ENCODE measurements at places on chromosomes 3 and 15.
A peak's percentile ranks its signal among the peaks of the same experiment; 100 is the strongest.

DNA sequence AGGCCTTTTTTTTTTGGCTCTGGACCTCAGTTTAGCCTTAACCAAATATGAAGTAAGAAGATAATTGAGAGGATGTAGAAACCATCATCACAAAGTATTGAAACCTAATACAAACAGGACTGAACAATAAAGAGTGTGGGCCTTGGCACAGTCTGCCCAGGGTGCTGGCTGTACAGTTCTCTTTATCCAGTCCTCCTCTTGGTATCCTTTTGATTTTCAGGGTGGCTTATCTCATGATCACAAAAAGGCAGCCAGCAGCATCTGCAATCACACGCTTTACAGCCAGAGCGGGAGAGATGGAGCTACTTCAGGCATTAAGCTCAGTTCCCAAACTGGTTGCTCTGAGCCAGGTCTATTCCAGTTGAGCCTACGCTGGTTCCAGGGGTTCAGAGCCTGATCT, 239.7 kb downstream of the RPLP1 start:
- no peak for DNase-seq

GRCh38 chr3:55592572-55592971, 105.5 kb upstream of the WNT5A start:
- DNase-seq = no peak

DNA sequence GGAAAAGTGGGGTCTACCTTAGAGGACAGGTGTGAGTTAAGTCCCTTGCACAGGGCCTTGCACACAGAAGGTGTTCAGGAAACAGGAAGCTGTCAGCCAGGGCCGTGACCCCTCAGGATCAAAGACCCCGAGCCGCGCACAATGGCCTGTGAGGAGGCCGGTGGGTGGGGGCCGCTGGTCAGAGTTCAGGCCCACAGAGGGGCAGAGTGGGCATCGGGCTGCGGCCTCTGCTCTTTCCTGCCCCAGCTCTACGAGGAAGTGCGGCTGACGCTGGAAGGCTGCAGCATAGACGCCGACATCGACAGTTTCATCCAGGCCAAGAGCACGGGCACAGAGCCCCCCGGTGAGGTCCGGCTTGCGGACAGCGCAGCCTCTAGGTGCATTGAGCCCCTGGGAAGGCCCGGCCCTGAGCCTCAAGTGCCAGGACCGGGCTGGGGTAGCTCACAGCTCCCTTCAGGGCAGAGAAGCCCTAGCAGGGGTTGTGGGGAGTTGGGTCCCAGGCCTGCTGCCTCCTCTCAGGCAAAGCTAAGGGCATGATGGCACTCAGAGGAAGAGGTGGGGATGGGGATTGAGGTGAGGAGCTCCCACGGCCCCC, 37.2 kb downstream of the PSTPIP1 start:
- DNase-seq = no peak

- DNase-seq = no peak
Observed at GRCh38 chr3:22886439-22887068, 316.6 kb upstream of the UBE2E2 start.

GRCh38 chr3:59138966-59139365, 89.1 kb upstream of the CFAP20DC start:
- DNase-seq = no peak

GRCh38 chr3:172659246-172660002, 51.4 kb downstream of the NCEH1 start:
- no peak for DNase-seq

DNA sequence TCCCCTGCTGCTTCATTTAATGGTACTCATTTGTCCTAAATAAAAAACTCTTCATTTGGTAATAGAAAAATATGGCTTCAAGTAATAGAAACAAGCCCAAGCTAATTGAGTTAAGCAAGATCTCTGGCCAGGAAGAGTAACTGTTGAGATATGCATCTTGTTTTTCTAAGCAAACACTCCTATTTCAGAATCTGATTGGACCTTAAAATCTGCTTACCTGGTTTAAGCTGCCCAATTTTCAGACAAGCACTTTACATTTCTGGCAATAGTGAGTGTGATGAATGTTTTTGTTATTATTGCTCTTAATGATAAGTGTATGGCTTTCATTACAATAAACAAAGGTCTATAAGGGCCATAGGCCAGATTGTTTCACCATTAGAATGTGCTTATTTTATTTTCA, 86.2 kb downstream of the CMSS1 start:
- DNase-seq = no peak

DNA sequence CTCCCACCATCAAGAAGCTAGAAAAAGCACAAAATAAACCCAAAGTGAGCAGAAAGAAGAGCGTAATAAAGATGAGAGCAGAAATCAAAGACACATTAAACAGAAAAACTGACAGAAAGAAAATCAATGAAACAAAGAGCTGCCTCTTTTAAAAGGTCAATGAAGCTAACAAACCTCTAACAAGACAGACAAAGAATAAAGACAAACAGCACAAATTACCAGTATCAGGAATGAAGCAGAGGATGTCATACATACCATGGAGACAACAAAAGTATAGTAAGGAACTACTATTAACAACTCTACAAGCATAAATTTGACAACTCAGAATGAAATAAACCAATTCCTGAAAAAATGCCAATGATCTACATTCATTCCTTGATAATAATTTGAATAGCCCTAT, 15.0 kb downstream of the C3orf70 start:
- DNase-seq = no peak

- DNase-seq = no peak
Observed at GRCh38 chr15:68729789-68730411, 90.8 kb downstream of the ANP32A start.

DNA sequence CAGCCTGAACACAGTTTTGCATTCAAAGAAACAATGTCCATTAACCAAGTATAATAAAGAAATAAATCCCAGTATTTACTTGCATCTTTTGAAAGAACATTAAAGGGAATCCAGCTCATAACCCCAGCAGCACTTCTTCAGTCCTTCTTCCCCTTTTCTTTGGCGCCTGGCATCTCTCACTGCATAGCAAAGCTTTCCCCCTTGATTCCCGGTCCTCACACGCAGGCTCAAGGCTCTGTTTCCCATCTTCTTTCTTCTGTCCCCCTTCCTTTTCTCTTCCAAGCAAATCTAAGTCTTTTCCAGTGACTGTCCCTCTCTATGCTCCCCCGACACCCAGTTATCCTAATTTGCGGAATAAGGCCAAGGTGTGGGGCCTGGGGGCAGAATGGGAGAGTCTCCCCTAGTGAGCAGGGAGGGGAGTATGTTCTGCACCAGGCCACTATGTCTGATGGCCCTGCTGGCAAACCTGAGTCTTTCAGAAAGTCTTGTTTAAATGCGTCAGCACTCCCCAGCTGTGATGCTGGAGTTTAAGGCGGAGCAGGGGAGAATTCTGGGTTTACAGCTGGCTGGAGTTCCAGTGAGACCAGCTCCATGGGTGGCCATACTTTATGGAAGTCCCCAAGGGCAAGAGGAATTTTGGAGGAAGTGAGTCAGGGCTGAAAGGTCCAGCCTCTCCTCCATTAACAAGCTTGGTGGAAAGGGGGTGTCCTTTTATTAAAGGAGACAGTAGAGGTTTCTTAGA, 42.1 kb downstream of the GOLGA6A start:
- no peak for DNase-seq

GRCh38 chr3:20696388-20697150, 510.6 kb upstream of the SGO1 start:
- DNase-seq = no peak

GRCh38 chr3:9250236-9250635, 790 bp upstream of the SRGAP3 start:
- DNase-seq = peak; percentile 14

GRCh38 chr15:77059786-77060361, 11.0 kb downstream of the TSPAN3 start:
- peak; percentile 13 for DNase-seq

DNA sequence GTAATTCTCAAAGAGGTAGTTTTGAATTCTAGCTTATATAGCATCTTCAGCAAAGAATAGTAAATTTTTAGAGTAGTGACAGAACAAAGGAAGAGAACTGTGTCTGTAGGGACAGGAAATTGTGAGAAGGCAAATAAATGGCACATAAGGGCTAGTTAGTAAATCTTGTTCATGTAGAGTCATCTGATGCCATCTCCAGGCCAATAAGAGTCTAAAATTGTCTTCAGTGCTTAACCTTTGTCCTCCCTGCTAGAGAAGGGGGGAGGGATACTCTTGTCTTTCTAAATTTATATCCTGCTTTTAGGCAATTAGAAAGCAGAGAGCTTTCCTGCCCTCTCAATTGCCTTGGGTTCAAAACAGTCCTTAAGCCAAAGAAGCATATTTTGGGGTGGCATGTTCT, 87.0 kb upstream of the DNAJC19 start:
- no peak for DNase-seq

- DNase-seq = peak; percentile 39
Observed at GRCh38 chr3:138675393-138675792, 66.8 kb downstream of the FAIM start.

- peak; percentile 94 for DNase-seq
Observed at GRCh38 chr3:133209871-133210550, 171.8 kb downstream of the TMEM108 start.

DNA sequence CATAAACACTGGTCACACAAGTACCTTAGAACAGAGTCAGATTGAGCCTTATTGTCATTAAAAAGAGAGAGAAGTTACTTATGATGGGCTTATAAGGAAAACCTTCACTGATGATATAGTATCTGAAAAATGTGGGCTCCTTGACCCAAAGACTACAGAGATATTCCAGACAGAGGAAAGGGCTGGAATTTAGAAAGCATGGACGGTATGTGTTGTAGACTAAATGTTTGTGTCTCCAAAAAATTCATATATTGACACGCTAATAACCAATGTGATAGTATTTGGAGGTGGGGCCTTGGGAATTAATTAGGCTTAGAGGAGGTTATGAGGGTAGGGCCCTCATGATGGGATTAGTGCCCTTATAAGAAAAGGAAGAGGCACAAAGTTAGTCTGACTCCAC, 61.0 kb upstream of the DAZL start:
- no peak for DNase-seq

GRCh38 chr15:58701376-58701775, 48.1 kb downstream of the ADAM10 start:
- DNase-seq = no peak

DNA sequence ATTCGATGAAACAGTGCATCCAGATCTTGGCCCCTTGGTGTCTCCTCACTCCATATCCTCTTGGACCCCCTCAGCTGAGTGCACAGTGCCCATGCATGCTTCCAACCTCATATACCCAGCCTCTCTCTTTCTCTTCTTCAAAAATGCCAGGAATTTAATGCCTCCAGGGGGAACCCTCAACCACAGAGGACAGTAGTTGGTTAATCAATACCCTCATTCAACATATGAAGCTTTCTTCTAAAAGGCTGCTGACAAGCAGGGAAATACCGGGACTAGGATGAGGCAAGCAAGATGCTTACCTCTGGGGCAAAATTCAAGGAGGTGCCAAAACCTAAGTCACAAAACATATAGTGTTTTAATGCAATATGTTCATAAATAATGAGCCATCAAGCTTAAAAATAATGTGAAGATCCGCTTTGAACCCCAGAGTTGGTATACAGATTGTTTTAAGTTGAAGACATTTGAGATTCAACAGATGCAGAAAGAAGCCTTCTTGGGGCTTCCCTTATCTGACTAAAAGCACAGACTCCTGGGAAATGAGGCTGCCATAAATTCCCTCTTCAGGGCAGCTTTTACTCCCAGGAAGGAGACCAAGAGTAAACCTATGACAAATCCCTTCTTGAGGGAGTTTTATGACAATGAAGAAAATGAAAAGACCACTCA, 48.2 kb upstream of the FHIT start:
- no peak for DNase-seq

DNA sequence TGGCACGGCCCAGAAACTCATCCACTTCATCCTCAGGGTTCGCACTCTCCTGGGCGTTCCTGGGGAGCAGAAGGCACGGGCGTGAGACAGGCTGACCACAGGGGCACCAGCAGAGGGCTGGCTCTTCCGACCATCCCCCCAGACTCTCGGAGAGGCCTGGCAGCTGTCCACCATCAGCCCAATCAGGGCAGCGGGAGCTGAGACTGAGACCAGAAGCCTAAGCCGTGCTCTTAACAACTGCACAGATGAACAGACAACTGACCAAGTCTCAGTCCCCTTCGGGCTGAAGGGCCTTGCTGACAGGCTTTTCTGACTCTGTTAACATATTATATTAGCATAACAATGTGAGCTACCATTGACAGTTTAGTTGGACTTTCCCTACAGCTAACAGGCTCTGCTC, 118.0 kb downstream of the SEC22A start:
- DNase-seq = no peak

DNA sequence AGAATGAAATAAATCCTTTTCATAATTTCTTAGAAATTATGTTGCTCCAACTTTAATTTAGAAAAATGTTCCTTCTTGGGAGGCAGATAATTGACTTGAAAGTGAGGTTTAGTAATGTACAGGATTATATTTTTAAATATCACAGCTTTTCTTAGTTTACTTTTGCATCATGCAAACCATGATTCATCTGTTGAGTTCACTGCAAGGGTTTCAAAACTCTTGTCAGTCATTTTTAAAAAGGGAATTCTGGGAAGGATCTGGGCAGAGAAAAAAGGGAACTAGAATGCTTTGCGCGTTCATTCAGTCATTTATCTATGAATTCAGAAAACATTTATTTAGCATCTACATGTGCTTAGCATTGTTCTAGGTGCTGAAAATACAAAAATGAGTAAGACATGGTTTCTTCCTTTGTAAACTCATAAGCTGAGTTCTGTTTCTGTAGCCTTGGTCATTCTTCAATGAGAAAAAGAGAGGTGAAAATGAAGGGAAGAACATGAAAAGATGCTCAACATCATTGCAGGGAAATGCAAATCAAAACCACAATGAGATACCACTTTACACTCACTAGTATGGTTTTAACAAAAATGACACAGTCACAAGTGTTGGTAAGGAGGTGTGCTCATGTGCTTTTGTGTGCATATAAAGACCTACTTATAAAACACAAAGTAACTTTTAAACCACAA, 209.1 kb downstream of the NR1D2 start:
- DNase-seq = peak; percentile 40

DNA sequence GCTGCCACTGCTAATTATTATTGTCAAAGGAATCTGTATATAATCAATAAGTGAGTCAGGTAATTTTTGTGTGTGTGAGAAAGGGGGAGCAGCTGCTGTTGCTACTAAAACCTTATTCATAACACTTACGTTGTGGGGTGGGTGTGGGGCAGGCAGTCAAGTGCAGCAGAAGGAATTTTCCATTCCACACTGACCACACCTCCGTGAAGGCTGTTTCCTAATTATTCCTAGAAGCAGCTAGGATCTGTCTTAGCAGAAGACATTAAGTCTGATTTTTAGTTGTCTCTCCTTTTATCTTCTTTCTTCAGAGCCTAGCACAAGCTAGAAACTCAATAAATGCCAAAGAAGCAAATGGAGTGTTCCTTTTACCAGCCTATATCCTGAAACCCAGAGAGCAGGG, 4.0 kb upstream of the U2SURP start:
- DNase-seq = no peak

GRCh38 chr3:107985496-107985895, 105.3 kb downstream of the CD47 start:
- DNase-seq = peak; percentile 80

DNA sequence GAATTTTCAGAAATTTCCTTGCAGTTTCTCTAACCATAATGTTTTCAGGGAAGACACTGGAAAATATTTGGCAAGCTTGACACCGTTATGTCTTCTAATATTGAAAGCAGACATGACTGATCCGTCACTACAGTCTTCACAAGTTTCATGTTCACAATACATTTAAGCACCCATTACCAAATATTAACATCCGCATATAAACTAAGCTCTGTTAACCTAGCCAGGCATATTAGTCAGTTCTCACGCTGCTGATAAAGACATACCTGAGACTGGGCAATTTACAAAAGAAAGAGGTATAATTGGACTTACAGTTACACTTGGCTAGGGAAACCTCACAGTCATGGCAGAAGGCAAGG, 162.7 kb upstream of the LYSMD4 start:
- DNase-seq = no peak

- DNase-seq = no peak
Observed at GRCh38 chr3:182438398-182438797, 354.9 kb upstream of the ATP11B start.

- DNase-seq = no peak
Observed at GRCh38 chr3:41662288-41662687, 299.6 kb downstream of the ULK4 start.
